Adrenal gland (tissue), 19 donors: ENCODE measurements at places on chromosomes 12 and 14. TPM values are rescaled to one million over a fixed set of nuclear protein-coding genes. Genes with fewer than 3 reads are reported as not detected.

ZC2HC1C gene
- polyA plus RNA-seq = 6.1 TPM

NYNRIN gene
- polyA plus RNA-seq = 2.2 TPM

ENDOU gene
- polyA plus RNA-seq = 0.51 TPM

KRT85 gene
- not detected for polyA plus RNA-seq

RAB2B gene
- 23.9 TPM for polyA plus RNA-seq

FGF23 gene
- polyA plus RNA-seq = not detected

PTPRO gene
- polyA plus RNA-seq = 2.8 TPM

CTSG gene
- not detected for polyA plus RNA-seq

SLC17A8 gene
- not detected for polyA plus RNA-seq

HEBP1 gene
- polyA plus RNA-seq = 53.3 TPM

KCNK10 gene
- not detected for polyA plus RNA-seq

TNS2 gene
- 396 TPM for polyA plus RNA-seq

EPYC gene
- not detected for polyA plus RNA-seq

CCNK gene
- polyA plus RNA-seq = 44.3 TPM

CLEC1B gene
- 0.34 TPM for polyA plus RNA-seq

KRT83 gene
- not detected for polyA plus RNA-seq

EFS gene
- 3.7 TPM for polyA plus RNA-seq

OR6C75 gene
- not detected for polyA plus RNA-seq

RPGRIP1 gene
- polyA plus RNA-seq = 0.10 TPM

ZBTB25 gene
- polyA plus RNA-seq = 9.5 TPM

PLA2G1B gene
- 4.0 TPM for polyA plus RNA-seq

UNC79 gene
- 1.0 TPM for polyA plus RNA-seq
